ENCODE measurements at places on chromosomes 2 and 18.

DNA sequence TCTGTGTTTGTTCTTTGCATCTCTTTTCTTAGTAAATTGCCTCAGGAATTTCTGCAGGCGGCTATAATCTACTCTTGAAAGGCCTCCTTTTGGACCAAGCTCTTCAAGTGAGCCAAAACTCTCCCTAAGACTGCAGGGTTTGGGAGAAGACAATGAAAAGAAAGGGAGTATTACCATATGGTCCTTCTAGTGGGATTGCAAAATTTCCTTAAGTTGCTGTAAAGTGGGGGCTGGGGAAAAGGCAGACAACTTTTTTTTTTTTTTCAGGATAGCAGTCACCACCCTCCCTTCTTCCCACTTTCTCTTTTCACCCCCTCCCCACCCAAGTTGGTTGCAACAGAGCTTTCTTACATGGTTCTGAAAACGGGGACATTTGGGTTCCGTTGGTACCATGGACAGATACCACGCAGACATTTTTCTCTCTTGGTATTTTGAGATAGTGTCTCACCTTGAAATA, 183.7 kb downstream of the FHOD3 start:
- DNase-seq = no peak

GRCh38 chr2:56199492-56199891, 15.7 kb downstream of the CCDC85A start:
- DNase-seq = no peak

- DNase-seq = peak; percentile 40
These were observed 72.5 kb downstream of the ACOXL start for GRCh38 chr2:110804915-110805314.

- no peak for DNase-seq
These were observed 201.6 kb downstream of the ERBB4 start for GRCh38 chr2:212337036-212337435.

DNA sequence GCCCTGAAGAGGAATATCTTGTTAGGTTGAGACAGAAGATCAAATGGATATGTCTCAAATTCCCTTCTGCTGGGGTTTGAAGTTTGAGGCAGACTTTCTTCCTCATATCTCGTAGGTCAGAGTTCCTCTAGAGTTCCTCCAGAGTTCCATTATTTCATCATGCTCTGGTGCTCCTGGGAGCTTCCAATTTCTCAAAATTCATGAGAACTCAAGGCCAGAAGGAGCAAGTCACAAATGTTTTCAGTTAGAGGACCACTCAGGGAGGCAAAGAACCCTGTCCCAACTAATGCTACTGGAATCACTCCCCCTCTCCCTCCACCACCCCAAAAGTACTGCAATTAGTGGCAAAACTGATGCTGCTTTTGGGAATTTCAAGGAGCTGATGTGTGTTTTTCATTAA, 115.7 kb upstream of the RBMS1 start:
- no peak for DNase-seq

DNA sequence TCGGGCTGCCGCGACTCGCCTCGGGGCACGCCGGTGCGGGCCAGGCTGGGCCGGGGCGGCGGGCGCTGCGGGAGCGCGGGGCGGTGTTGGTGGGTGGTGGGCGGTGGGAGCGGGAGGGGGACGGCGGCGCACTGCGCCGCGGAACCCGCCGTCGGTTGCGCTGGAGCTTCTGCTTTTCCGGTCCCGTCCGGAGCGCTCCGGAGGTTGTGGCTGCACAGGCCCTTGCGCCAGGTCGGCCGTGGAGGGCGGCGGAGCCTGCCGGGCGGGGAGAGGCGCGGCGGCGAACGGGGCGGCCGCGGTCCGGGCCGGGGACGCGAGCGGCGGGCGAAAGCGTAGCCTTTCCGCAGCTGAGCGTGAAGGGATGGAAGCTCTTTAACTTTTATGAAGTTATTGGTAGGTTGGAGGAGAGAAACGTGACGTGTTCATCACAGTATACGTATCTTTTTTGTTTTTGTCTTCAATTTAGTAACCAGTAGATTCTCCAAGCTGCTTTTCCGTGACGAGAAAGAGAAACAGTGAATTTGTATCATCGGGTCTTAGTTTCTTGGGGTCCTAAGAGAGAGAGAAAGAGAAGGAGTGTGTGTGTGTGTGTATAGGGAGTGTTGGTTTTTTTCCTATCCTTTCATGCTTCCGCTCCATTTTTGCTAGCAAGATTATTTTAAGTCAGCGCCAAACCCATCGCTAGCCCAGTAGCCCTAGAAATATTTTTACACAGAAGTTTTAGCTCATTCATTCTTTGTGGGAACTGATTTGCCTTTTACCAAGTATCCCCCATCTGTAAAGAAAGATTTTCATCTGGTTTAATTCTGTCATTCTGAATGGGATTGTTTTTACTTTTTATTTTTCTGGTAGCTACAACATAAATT, 535 bp downstream of the ATG4B start:
- peak; percentile 58 for DNase-seq

DNA sequence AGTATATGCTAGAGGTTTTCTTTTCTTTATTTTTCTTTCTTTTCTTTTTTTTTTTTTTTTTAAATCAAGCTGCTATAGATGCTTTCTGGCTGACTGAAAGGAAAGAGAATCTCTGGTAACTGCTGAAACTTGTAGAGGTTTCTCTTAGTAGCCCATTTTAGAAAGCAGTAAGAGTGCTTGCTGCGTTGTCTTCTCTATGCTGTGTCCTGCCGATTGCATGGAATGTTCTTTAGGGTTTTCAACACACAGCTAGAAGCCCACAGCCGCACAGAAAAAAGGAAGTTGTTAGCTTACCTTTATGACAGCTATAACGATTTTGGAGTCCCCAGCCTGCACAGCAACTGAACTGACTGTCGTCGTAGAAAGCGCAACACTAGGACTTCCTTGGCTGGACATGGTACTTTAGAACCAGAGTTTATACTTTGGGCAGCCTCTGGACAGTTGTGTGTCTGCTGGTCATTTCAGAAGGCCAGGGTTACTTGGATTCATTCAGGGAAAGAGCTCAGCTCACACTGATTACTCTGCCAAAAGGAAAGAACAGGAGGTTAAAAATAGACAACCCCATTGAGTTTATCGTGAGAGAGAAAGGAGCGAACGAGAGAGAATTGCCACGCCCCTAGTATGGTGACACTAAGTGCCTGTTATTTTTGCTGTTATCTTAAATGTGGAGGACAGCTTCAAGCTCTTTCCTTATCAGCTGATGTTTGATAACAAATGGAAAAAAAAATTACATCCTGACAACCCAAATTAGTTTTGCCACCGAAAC, at the start of gene CCDC141:
Gene CCDC141, minus strand, starts transcription at position 592 of the 766 bp plus-strand sequence. Its CDS starts 196 bp downstream, at position 396.
- DNase-seq = peak; percentile 4

GRCh38 chr2:70362661-70363060, 60.8 kb upstream of the FAM136A start:
- DNase-seq = no peak

GRCh38 chr18:36335476-36336279, 38.2 kb downstream of the FHOD3 start:
- DNase-seq = no peak

DNA sequence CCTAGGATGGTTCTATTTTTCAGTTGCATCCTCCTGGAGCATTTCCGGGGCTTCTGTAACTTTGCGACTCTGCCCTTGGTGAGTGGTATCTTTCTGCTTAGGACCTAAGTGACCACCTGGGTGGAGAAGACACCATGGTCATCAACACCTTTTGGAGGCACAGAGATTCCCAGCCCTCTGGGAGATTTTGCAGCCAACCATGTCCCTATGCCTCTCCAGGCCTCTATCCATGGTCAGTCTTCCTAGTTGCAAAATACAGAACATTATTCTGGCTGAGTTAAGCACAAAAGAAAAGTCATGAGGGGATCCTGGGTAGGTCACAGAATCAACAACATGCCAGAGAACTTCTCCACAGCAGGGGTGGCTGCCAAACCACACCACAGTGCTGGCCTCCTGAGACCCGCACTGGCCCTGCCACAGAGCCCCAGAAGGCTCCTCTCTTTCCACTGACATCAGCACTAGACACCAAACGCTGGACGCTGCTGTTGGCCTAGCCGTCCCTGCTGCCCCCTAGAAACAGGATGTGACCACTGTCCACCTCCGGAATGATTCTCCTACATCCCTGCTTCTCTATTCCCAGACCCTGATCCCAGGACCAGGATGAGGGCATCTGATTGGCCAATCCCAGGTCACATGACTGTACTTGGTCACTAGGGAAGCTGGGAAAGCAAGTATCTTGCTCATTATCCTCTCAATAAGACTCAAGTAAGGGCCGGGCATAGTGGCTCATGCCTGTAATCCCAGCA, 47.7 kb downstream of the SMAD7 start:
- no peak for DNase-seq

DNA sequence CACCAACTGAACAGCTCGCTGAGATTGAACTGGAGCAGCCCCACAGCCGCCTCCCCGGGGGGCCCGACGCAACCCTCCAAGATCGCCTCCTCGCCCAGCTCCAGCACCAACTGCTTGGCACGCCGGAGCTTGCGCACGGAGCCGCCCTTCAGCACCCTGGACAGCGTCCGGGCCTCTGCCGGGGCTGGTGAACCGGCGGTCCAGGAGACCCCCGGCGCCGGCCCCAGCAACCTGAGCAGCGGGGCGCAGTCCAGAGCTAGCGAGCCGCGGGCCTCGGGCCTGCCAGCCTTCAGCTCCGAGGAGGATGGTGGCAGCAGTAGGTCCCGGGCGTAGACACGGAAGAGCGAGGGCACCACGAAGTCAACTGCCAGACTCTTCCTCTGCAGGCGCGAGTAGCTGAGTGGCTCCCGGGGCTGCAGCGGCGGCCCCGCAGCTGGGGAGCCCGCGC, 1.2 kb downstream of the ALK start:
- DNase-seq = no peak

DNA sequence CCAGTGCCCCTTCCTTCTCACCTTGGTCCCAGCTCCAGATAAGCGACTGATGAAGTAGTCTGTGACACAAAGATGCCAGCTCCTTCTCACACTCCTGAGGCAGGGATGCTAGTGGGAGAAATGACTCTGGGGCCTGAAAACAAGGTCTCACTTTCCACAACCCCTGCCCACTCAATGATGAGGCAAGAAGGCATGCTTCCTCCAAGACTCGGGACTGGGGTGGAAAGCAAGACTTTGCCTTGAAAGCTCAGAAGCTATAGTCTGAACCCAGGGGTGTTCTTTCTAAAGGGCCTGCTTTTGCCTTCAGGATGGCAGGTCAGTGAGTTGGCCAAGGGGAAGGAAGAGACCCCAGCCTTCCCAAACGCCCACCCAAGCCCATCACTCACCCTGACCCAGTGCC, 1.4 kb downstream of the CCDC142 start:
- no peak for DNase-seq

DNA sequence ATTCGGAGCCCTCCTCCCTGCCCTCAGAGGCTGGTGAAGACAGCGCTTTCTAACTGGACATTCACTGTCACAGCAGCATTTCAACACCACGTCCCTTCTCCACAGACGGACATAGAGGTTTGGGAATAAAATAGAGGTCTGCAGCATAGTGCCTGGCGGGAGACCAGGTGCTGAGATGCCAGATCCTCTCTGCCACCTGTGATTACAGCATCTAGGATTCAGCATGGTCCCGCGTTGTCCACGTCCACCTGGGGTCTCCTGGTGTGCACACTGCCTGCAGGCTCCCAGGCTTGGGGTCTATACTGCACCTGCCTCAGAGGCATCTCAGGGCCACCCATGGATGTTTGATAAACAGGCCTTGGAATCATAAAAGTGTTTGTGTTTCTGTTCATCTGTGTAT, 175.5 kb downstream of the TMEM18 start:
- no peak for DNase-seq

DNA sequence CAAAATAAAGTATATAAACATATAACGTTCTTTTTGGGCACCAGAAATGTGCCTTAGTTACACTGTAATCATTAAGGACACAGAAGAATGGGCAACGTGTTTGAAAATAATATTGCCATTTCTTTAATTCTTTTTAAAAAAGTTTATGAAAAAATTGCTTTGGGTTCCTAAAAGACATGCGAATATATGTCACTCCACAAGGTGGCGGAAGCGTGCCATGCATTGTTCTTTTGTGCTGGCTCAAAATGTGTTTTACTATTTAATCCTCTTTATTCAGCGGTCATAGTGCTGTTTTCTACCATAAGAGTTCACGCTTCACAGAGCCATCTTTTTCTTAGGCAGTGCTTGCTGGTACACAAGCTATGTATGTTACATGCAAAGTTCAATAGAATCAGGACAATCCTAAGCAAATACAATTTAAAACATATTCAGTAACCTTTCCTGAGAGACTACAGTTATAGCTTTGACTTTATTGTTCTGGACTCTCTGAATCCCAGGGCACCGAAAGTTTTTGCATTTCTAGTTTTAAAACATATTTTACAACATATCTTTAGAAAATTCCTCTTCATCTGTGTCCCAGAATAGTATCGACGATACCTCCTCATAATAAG, 147.8 kb upstream of the ERBB4 start:
- DNase-seq = peak; percentile 10

- no peak for DNase-seq
These were observed 355.2 kb downstream of the GALNT13 start for GRCh38 chr2:154226931-154227330.

All from stimulated activated CD4-positive, alpha-beta T cell treated with anti-CD3 and anti-CD28 coated beads, Interleukin-4, amount 100 ng/mL, for 4 hours (primary cell).